ENCODE measurements at places on chromosomes 4 and X.

- DNase-seq, result no peak
Observed at GRCh38 chr4:6019316-6020263, 1.4 kb upstream of the C4orf50 start.

DNA sequence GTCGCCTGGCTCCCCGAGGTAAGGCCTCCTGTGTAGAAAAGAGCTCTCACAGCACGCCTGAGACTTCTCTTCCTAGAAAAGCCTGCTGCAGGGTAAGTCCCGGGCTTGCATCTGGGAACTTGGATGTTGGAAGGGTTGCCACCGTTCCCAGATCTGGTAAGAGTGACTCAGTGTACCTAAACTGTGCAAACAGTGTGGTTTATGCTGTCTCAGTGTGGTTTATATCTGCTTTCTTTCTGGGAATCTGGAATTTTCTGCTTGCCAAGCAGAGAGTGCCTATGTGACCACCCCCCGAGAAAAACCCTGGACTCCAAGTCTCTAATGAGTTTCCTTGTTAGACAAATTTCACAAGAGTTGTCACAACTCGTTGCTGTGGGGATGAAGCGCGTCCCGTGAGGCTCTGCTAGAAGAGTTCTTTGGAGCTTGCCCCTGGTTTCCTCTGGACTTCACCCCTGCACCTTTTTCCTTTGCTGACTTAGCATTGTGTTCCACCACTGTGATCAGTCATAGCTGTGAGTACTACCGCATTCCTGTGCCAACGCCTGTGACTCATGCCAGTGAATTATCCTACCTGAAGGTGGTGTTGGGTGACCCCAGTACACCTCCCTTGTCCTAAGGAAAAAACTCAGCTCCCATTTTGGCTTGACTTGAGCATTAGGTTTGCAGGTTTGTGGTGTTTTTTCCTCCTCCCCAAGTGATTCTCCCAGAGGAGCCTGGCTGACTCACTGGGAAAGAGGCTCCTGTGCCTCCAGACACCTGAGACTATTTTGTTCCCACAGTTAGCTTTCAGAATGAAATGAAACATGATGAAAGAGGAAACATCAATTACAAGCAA lies 14.5 kb downstream of the SLC2A9 start:
- no peak for DNase-seq

DNA sequence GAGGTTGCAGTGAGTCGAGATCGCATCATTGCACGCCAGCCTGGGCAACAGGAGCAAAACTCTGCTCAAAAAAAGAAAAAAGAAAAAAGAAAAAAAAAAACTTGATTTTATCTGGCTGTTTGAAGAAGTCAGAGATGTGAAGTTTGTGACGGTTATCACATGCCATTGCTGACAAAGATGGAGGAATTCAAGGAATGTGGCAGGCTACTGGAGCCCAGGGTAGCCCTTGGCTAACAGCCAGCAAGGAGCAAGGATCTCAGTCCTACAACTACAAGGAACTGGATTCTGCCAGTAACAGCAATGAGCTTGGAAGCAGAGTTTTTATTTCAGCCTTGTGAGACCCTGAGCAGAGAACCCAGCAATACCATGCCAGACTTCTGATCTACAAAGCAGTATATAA lies 24.3 kb upstream of the TET2 start:
- DNase-seq, result no peak

DNA sequence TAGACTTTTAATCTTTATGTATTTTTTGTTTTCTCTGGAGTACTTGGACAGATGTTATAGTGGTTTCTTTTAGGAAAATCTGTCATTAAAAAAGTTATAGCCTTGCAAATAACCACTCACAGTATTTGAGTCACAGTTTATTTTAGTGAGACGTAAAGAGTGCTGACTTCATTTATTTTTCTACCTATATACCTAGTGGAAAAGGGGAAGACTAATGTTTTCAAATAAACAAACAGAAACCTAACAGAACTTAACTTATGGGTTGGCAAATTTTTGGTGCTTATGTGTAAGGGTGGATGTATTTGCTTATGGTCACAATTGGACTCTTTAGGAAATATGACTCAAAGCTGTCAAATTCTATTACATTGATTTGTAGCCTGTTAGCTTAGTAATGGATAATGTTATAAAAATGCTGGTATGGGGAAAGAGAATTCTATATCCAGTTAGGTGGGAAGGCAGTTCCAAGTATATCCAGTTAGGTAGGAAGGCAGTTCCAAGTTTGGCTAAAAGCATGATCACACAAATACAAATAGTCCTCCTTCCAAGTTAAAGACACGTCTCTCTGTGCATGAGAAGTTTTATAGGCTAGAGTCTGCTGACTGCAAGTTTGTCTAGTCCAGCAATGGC lies 61.9 kb downstream of the SLC9A6 start:
- no peak for DNase-seq

DNA sequence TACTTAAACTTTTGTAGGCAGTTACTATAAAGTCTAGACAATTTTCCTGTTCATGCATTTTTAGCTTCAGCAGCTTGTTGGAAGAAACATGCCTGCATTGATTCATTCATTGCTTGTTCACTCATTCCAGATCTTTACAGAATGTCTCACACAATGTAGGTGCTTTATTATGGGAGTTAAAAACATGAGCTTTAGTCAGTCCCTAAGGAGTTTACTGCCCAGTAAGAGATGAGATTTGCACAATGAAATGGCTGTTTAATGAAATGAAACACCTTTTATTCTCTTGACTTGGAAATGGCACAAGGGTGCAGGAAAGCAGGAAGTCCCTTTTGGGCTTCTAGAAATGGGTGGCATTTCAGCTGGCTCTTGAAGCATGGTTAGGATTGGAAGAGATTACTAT lies 2.9 kb downstream of the NOCT start:
- DNase-seq, result no peak

GRCh38 chr4:148273501-148273986 lies 168.7 kb downstream of the NR3C2 start:
- DNase-seq, result no peak

DNA sequence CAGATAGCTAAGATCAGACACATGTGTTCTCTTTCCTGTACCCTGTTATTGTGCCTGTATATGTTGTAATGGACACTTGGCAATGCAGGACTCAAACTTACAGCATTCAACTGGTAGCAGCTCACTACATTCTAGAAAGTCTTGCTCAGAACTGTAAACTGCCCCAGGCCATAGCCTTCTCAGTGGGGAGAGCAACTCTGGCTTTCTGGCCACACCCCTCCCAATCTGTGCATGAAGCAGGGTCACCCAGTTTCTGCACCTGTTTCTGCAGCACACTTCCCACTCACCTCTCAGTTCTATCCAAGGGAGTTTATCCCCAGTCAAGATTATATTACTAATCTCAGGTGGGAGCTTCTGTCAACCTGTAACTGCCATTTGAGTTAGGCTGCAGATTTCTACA lies 38.9 kb upstream of the TBX22 start:
- DNase-seq, result no peak

DNA sequence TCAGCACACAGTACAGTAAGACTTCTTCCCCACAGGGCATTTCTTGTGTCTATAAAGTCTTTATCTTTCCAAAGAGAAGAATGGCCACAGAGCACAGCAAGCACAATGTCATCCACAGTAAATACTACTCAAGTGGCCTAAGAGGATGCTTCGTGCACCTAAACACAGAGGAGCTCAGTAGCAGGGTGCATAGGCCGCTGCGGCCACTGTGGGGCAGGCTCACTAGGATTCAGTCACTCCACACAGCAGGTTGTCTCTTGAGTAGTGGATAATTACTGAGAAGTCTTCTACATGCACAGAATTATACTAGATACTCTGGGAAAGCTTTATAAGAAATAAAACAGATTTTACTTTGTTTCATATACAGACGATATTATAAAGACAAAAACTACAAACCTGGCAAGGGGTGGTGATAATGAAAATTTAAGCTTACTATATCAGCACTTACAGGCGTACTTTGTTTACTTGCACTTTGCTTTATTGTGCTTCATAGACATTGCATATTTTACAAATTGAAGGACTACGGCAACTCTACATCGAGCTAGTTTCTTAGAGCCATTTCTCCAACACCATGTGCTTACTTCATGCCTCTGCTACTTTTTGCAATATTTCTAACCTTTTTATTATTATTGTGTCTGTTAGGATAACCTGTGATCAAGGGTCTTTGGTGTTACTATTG lies 78.5 kb downstream of the PRDM5 start:
- DNase-seq, result no peak

- no peak for DNase-seq
Observed at GRCh38 chr4:61440321-61440720, 240.2 kb downstream of the ADGRL3 start.

DNA sequence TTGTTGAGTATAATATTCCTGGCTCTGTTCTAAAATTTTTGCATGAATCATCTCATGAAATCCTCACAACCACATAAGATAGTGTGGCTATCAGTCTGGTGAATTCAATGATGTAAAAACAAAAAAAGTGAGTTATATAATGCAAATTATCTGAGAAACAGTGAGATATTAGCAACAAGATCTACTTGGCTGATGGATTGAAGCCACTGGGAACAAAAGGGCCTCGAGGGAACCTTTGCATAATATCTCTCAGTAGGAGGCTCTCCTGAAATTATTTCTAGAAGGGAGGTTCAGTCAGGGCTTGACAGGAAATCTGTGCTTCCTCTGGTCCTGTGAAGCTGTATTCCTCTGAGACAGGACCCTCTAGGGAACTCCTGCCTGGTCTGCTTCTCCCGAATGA lies 30.1 kb upstream of the NUP54 start:
- no peak for DNase-seq

- no peak for DNase-seq
Observed at GRCh38 chrX:13293700-13294099, 26.2 kb downstream of the ATXN3L start.

DNA sequence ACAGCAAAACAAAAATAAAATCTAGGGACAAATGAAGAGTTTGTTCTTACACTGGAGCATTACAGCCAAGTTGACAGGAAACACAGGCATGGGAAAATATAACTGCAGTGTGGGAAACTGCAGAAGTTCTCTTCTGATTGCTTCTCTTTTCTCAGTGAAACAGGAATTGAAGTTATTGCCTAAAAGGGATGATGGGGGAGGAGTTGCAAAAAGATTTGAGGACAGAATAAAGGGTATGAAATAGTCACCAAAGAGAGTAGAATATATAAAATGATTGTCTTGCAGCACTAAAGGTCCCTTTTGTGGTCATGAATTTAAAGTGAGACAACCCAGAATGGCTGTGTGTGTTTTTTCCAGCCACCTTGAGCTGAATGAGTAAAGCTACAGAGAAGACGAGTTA lies 103.7 kb downstream of the JADE1 start:
- no peak for DNase-seq

- no peak for DNase-seq
Observed at GRCh38 chr4:44738615-44739014, 12.3 kb upstream of the GNPDA2 start.

DNA sequence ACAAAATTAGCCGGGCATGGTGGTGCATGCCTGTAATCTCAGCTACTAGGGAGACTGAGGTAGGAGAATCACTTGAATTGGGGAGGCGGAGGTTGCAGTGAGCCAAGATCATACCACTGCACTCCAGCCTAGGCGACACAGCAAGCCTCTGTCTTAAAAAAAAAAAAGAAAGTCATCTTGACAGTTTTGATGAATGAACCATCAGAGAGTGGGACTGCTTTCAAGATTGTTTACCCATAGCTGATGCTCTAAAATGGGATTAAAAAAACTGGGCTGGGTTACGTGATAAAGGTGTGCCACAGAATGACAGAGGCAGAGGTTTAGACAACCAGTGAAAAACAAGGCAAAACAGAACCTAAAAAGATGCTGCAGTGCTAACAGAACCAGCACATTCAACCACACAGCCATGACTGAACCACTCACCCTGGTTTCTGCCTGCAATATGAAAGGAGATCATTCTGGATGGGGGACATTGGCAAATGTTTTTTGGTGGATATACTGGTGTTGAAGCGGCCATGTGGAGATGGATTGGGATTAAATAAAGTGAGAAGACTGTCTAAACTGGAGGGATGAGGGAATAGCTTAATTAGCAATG lies 22.2 kb downstream of the GPAT3 start:
- DNase-seq, result no peak

DNA sequence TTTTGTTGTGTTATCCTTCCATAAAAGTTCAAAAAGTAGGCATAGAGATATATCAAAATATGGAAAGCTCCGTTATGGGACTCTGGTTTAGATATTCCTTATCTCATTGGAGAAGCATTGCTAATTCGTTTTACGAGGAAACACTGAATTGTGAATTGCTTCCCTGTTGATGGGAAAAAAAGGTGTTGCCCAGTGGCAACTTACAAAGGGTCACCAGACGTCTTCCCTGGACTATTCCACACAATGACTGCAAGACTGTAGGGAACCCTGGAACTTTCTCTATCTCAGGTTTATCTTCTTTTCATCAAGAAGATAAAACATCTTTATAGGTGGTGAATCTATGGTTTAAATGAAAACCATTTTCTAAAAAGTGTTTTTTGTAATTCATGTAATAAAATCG lies 137.7 kb downstream of the MID1 start:
- no peak for DNase-seq

DNA sequence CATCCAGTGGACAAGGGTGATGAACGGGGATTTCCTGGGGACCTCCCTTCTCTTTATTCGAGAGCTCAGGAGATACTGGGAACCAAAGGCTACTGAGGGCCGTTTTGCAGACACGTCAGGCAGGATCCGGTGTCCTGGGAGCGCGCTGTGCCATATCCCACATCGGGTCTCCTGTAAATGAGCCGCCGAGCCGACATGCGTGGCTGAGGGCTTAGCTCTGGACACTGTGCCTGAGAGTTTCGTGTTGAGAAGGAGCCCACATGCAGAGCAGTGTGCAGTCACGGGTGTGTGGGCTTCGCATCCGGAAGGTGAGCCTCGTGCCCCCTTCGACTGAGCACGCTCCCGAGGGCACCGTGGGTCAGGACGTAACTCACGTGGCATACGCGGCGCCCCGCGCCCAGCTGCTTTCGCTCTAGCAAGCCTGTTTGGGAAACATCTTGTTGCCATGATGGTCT lies 28.5 kb upstream of the HGFAC start:
- no peak for DNase-seq

DNA sequence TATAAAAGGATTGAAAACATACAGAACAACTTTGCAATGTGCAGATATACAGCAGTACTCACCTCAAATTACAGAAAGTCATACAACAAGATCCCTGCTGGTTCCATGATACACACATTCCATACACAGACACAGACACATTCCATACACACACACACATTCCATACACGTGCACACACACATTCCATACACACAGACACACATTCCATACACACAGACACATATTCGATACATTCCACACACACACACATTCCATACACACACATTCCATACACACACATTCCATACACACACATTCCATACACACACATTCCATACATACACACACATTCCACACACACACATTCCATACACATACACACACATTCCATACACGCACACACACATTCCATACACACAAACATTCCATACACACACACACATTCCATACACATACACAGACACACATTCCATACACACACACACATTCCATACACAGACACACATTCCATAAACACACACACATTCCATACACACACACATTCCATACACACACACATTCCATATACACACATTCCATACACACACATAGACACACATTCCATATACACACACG lies 13.7 kb downstream of the LINC00632 start:
- no peak for DNase-seq

DNA sequence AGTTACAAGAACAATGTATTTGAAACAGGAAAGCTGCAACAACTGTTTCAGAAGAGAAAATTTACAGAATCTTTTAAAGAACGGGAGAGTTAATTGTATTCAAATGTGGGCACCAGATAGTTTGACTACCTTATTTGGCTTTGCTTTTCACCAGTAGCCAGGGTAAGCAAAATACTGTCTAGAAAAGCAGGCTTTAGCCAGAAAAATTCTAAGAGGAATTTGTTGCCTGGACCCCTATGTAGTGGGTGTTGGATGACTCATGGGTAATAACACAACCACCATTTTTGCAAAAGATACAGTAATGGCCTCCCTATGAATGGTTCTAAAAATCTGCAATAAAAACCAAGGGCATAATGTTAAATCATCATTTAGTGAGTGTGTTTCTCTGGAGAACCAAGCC lies 233.4 kb upstream of the ANXA3 start:
- no peak for DNase-seq
